ENCODE measurements at places on chromosomes 11 and 22. TPM values are rescaled to one million over a fixed set of nuclear protein-coding genes. Genes with fewer than 3 reads are reported as not detected.
A peak's percentile ranks its signal among the peaks of the same experiment; 100 is the strongest.

Gene UQCC3
- 8.9 TPM for total RNA-seq

DNA sequence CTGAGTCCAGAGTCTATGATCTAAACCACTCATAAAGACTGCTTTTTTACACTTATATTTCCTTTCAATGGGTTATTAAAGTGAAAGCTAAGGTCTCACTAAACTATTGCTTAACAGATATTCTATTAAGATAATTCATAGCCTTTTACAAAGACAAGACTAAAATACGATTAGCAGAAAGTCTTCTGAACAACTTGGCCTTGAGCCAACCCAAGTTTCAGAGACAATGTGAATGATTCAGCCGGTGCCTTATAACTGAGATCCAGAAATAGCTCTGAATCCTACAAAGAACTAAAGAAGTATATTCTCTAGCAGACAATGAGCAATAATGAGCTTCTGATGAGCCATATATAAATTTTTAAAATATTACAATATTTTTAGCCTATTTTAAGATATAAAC is 41.5 kb upstream of the CARD18 start:
- no peaks in the 10 kb centered on the region for H3K36me3 ChIP-seq
- H3K4me3 ChIP-seq: no peak overlapping the region
- no peak for DNase-seq
- no peak overlapping the region for H3K27ac ChIP-seq

Gene FOLR2
- not detected for total RNA-seq

- H3K4me3 ChIP-seq: no peak overlapping the region
- H3K36me3 ChIP-seq: no peaks in the 10 kb centered on the region
- no peak overlapping the region for H3K27ac ChIP-seq
- peaks cover 20% of the 10 kb centered on the region for H3K4me1 ChIP-seq
- peaks cover 2% of the 10 kb centered on the region for H3K27me3 ChIP-seq
- no peak for DNase-seq
Observed at GRCh38 chr11:110425751-110426545, 3.8 kb upstream of the FDX1 start.

DNA sequence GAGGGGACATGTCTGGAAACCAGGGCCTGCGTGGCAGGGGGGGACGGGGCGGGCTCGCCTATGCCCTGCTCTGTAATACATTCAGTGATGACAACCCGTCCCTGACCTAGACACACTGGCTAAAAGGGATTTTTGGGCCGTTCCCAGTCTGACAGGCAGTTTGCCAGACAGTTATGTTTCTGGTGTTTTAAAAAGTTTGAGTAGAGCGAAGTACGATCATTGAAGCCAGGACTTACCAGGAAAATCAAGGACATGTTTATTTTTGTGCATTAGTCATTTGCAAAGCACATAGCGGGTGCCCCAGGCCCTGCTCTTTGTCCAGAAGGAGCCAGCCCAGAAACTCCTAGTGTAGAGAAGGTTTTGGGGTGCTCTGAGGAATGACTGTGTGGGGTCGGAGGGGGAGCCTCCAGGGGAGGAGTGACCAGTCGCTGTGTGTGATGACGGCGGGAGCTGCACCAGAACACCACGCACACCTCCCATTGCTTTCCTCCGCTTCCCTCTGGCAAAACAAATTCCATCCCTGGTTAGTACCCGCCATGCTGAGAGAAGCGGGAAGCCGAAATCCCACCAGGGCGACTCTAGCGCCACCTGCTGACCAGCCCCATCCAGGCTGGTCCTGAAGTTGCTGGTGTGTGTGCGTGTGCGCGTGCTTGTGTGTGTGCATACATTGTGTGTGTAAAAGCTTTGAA is 50.8 kb downstream of the FBLN1 start:
- H3K27me3 ChIP-seq: no peaks in the 10 kb centered on the region
- DNase-seq: peak; percentile 15
- no peak overlapping the region for H3K27ac ChIP-seq
- H3K4me3 ChIP-seq: no peak overlapping the region
- H3K36me3 ChIP-seq: no peaks in the 10 kb centered on the region

- H3K36me3 ChIP-seq: no peaks in the 10 kb centered on the region
- DNase-seq: no peak
- peaks cover 27% of the 10 kb centered on the region for H3K27me3 ChIP-seq
- no peak overlapping the region for H3K4me3 ChIP-seq
- no peak overlapping the region for H3K27ac ChIP-seq
Observed at GRCh38 chr22:25413620-25414019, 150.9 kb upstream of the GRK3 start.

Measured in activated T-helper 1 cell treated with anti-CD3 and anti-CD28 coated beads, Interleukin-12 subunit alpha, Interleukin-12 subunit beta, Interleukin-2, Interleukin-4 antibody, amounts not matched to agents 30 ng/mL and 10 ng/mL and 1 ng/mL, durations not matched to agents 14 hours and 24 hours and 36 hours (primary cell).